Upper lobe of left lung (tissue), 6 donors: ENCODE measurements at places on chromosomes 3 and 15. TPM values are rescaled to one million over a fixed set of nuclear protein-coding genes. Genes with fewer than 3 reads are reported as not detected.

The CASR gene
- total RNA-seq = not detected

The CADPS gene
- not detected for total RNA-seq

The CPNE9 gene
- not detected for total RNA-seq

The GMPS gene
- 32.6 TPM for total RNA-seq

The CNTN4 gene
- total RNA-seq = 1.0 TPM

The ACTC1 gene
- total RNA-seq = not detected

The OCA2 gene
- 2.7 TPM for total RNA-seq

The CLDN11 gene
- 7.5 TPM for total RNA-seq

The PIERCE2 gene
- not detected for total RNA-seq

The TM4SF18 gene
- 0.76 TPM for total RNA-seq

The TMEM212 gene
- total RNA-seq = 4.3 TPM

The SEMA7A gene
- total RNA-seq = 1.0 TPM

The HDAC11 gene
- total RNA-seq = 11.5 TPM

The SNX4 gene
- 42.3 TPM for total RNA-seq

The CHRFAM7A gene
- 4.1 TPM for total RNA-seq

The EIF2B5 gene
- total RNA-seq = 33.8 TPM

The ATP13A4 gene
- total RNA-seq = 145 TPM

The CFAP20DC gene
- total RNA-seq = 0.30 TPM

The ZNF662 gene
- total RNA-seq = 7.1 TPM

The FRMD5 gene
- total RNA-seq = not detected

The RMDN3 gene
- 123 TPM for total RNA-seq

The MST1R gene
- 38.6 TPM for total RNA-seq

The GOLGA8R gene
- total RNA-seq = 3.8 TPM

The EPHA6 gene
- not detected for total RNA-seq

The OSTN gene
- total RNA-seq = not detected
